Gastrocnemius medialis (tissue), 4 donors: ENCODE measurements at places on chromosomes 2 and 18. TPM values are rescaled to one million over a fixed set of nuclear protein-coding genes. Genes with fewer than 3 reads are reported as not detected.

- no peaks in the 10 kb centered on the region for H3K36me3 ChIP-seq
- H3K27ac ChIP-seq, result peak overlapping the region; percentile 85
- H3K27me3 ChIP-seq, result peaks cover 8% of the 10 kb centered on the region
- H3K4me1 ChIP-seq, result peaks cover 5% of the 10 kb centered on the region
- DNase-seq, result no peak
Measured at GRCh38 chr2:84906108-84906899, 848 bp downstream of the TMSB10 start.

DNA sequence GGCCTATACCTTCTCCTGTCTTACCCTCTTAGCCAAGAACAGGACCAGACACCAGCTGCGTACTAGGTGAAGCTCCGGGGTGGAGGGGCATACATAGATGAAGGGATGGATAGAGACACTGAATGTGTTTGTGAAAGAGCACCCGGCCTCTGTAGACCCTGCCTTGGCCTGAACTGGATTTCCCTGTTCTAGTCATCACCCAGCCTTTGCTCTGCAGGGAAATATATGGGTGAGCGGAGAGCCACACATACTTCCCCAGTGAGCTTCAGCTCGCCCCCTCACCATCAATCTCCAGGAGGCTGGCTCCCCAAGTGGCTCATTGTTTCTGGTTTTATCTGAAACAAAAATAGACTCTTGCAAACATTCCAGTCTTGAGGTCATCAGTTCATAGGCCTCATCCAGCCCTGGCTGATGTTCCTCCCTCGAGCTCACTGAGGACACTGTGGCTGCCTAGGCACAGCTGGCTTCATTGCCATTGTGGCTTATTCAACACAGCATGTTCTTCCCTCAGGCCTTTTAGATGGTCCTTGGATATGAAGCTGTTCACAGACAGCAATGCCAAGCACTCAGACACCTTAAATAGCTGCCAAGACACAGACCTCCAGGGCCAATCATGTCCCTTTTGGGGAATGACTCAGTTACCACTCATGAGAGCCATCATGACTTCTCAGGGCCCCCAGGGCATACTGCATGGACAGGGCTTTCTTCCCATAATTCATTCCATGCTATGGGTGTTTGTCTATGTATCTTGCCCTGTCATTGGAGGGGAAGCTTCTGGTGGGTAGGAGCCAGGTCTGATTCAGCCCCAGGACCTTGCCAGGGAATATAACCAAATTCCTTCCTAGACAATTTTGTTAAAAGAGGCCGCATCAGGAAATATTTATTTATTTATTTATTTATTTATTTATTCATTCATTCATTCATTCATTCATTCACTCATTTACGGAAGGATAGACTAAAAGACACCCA lies 82.4 kb downstream of the TTC32 start:
- no peaks in the 10 kb centered on the region for H3K36me3 ChIP-seq
- no peaks in the 10 kb centered on the region for H3K4me1 ChIP-seq
- no peak for DNase-seq
- no peaks in the 10 kb centered on the region for H3K27me3 ChIP-seq
- no peak overlapping the region for H3K27ac ChIP-seq

The UGT1A8 gene
- not detected for total RNA-seq

The PLA2R1 gene
- 0.51 TPM for total RNA-seq

The UGT1A4 gene
- 0.51 TPM for total RNA-seq
